ENCODE measurements at places on chromosomes 6 and 20. TPM values are rescaled to one million over a fixed set of nuclear protein-coding genes. Genes with fewer than 3 reads are reported as not detected.

EDN3 gene
- 23.9 TPM for total RNA-seq

DNA sequence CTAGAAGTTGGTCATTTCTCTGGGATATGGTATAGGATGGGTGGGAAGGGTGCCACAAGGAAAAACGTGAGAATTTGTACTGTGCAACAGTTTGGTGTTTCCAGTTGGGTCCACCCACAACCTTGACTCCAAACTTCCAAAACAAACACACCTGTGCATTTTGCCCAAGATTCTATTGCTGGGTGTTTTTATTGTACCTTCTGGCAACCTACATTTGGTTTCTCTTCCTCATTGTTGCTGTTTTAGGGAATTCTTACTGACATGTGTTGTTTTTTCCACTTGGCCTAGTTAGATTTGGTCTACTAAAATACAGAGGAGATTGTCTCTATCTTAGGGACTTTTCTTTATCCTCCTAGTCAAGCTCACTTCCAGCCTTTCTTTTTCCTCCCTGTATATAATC, 16.7 kb downstream of the TULP4 start:
- DNase-seq, result no peak

DNA sequence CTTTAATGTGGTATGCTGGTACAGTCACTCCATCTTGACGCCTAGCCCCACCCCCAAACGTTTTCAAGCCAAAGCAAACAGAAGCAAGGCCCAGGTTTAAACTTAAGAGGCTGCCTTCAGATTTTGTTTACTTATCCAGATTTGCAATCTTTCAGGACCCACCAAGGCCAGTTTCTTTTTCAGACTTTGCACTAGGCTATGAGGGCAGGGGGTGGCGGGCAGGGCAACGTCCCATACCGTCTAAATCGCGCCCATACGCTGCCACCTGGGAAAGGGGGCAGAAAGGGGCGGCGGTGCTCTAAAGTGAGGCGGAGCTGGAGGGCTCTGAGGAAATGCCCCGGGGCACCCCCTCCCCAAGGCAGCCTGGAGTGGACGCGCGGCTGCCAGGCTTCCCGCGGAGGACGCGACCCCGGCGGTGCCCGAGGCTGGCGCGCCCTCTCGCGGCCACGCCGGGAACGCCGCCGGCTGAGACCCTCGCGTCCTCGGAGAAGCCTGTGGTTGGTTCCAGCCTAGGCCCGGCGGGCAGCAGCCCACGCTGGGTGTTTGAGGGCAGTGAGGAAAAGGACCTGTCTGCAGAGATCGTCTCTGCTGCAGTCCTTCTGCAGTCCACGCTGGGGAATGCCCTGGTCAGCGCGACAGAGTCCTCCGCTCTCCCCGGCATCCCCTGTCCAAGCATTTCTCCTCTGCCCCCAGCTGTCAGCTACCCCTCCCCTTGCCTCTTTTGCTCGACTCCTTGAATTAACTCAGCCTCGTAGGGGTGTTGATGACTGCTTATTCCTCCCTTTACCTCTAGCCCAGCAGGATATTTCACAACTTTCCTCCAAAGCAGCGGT, 129.2 kb upstream of the PRND start:
- DNase-seq, result no peak

- no peak for DNase-seq
Measured at GRCh38 chr6:41367700-41368099, 32.3 kb downstream of the NCR2 start.

- no peak for DNase-seq
Measured at GRCh38 chr6:122806291-122806690, 17.2 kb downstream of the SMPDL3A start.
